ENCODE measurements at places on chromosomes 13 and 19.

GRCh38 chr19:54191011-54191810 lies at the start of gene TSEN34:
TSS of gene TSEN34 (plus strand) at chr19:54191308. CDS start at chr19:54191365, 57 bp downstream.
- DNase-seq = peak; percentile 83

- no peak for DNase-seq
Observed at GRCh38 chr19:55014714-55015113, 23.4 kb downstream of the GP6 start.

GRCh38 chr19:14563989-14564651 lies 7.7 kb downstream of the NDUFB7 start:
- DNase-seq = no peak

GRCh38 chr19:14333101-14333871 lies 48.0 kb upstream of the ADGRE5 start:
- DNase-seq = no peak

DNA sequence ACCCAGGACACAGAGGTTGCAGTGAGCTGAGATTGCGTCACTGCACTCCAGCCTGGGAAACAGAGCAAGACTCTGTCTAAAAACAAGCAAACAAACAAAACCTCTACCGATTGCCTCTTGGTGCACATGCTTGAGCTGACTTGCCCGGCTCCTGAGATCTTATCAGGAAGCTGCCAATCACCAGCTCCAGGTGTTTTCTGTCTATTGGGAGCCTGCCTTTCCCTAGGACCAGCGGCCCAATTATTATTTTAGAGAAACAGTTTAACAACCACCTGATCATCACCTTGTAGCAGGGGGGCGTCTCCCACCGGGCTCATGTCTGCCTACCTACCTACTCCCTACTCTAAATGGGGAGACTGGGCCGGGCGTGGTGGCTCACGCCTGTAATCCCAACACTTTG lies 10.8 kb downstream of the CLEC4M start:
- peak; percentile 67 for DNase-seq

- DNase-seq = no peak
Observed at GRCh38 chr19:38440592-38440991, 7.1 kb downstream of the RYR1 start.

DNA sequence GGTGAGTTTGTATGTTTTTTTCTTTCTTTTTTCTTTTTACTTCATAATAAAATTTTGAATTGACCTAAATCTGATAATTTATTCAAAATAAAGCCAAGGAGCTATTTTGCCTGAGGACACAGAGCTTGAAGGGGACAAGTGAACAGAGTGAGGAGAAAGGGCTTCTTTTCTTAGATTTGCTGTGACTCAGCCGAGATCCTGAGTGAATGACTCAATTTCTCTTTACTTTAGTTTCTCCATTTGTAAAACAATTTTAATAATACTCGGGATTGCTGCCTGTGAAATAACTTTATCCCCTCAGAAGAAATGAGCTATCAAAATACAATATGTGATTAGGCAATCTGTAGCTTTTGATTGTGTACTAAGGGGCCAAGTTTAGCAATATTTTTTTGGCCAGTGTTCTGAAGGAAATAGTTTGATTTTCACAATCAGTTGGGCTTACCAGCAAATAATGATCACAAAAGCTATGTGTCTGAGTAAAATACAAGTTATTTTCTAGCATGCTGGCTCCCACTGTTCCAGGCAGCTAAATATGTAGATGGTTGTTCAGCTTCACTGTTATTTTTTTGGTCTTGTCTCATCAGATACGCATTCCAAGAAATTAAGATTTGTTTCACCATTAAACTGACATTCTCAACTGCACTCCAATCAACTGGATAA lies 437.5 kb downstream of the FGF9 start:
- DNase-seq = no peak

DNA sequence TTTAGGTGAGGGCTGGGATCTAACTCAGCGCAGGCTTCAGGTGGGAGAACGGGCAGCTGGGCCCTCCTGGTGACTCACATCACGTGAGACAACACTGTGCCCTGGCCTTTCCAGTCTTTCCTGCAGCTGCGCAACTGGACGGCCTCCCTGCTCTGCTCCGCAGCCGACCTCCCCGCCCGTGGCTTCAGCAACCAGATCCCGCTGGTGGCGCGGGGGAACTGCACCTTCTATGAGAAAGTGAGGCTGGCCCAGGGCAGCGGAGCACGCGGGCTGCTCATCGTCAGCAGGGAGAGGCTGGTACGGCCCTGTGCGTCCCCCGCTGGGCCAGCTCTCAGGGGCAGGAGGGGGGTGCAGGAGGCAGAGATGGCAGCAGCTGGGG lies 8.8 kb downstream of the SPPL2B start:
- DNase-seq = peak; percentile 14

DNA sequence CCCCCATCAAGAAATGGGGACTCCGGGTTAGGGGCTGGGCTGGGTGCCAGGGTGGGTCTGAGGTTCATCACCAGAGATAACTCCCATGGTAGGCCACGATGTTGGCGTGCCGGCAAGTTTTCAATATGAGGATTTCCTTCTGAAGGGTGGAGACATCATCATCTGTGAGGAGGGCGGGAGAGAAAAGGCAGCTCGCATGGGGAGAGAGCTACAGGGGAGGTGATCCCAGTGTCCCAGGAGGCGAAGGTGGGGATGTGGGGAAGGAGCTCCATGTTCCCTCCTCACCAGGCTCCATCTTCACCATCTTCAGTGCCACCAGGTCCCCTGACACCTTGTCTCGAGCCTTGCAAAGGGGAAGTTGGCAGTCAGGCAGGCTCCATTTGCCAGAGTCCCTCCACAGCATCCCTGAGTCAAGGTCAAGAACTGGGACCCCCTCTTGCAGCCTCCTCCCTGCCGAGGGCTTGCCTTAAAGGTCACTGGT lies 430 bp downstream of the MAP4K1 start:
- no peak for DNase-seq

- no peak for DNase-seq
Observed at GRCh38 chr19:30263830-30264381, 108.3 kb upstream of the ZNF536 start.

GRCh38 chr19:44907613-44908012 lies 2.0 kb downstream of the APOE start:
- DNase-seq = no peak

DNA sequence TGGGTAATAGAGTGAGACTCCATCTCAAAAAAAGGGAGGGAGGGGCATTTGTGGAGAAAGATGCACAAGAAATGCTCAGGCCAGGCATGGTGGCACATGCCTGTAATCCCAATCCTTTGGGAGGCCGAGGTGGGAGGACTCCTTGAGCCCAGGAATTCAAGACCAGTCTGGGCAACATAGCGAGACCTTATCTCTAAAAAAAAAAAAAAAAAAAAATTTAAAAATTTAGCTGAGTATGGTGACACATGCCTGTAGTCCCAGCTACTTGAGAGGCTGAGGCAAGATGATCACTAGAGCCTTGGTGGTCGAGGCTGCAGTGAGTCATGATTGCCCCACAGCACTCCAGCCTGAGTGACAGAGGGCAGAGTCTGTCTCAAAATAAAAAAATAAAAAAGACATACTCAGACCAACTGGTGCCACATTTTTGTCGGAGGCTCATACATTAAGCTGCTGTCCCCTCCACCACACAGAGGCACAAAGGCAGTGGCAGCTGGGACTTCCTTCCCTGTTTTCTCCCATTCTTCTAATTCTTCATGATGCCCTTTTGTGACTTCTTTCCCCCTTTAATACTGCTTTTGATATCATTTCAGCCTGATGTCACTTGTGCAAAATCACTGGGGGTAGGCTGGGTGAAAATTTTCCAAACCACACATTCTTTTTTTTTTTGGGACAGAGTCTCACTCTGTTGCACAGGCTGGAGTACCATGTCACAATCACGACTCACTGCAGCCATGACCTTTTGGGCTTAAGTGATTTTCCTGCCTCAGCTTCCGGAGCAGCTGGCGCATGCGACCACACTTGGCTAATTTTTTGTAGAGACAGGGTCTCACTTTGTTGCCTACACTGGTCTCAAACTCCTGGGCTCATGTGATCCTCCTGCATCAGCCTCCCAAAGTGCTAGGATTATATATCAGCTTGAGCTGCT lies 26.8 kb upstream of the CXCL17 start:
- DNase-seq = no peak

- DNase-seq = peak; percentile 30
Observed at GRCh38 chr19:1312767-1313694, 27.4 kb downstream of the EFNA2 start.

GRCh38 chr19:31340042-31341025 lies 8.9 kb downstream of the TSHZ3 start:
- peak; percentile 18 for DNase-seq

- no peak for DNase-seq
Observed at GRCh38 chr19:20612711-20613316, 47.2 kb upstream of the ZNF737 start.

- peak; percentile 55 for DNase-seq
Observed at GRCh38 chr19:13154241-13154778, 4.1 kb downstream of the IER2 start.

DNA sequence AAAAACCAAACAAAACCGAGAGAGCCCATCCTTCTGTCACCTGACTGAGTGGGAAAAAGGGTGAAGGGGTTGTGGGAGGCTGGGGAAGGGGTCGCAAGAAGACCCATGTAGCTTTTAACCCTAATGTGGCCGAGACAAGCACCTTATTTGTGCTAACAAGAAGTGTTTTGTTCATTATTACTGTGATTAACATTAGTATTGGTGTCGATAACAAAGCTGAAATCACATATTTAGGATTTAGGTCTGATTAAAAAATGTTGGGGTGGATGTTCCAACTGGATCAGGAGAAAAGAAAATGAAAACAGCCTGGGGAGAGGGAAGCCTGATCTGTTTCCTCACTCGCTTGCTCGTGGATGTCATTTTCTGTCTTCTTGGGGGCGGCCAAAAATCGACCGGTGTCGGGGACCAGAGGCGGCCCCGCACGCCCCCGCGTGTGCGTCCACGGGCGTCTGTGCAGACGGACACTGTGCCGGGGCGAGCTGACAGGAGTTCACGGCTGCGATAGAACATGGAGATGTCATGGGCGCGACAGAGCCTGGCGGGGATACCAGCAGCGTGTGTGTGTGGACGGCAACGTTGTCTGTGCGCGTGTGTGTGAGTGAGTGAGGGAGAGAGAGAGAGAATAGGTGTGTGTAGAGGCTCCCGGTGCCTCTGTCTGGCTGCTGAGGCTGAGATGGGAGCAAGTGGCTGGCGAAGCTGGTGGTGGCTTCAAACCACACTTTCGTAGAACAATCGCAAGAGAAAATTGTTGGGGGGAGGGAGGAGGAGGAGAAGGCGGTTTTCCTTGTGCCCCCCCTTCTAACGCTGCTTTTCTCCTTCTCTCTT lies 29.1 kb downstream of the NFIX start:
- peak; percentile 42 for DNase-seq

DNA sequence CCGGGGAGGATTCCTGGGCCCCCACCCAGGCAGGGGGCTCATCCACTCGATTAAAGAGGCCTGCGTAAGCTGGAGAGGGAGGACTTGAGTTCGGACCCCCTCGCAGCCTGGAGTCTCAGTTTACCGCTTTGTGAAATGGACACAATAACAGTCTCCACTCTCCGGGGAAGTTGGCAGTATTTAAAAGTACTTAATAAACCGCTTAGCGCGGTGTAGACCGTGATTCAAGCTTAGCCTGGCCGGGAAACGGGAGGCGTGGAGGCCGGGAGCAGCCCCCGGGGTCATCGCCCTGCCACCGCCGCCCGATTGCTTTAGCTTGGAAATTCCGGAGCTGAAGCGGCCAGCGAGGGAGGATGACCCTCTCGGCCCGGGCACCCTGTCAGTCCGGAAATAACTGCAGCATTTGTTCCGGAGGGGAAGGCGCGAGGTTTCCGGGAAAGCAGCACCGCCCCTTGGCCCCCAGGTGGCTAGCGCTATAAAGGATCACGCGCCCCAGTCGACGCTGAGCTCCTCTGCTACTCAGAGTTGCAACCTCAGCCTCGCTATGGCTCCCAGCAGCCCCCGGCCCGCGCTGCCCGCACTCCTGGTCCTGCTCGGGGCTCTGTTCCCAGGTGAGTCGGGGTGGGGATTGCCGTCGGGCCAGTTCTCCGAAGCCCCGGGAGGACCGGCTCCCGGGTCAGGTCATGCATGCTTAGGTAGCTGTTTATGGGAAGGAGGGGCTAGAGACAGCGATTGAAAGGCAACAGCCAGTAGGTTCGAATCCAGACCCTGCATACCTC lies at the start of gene ICAM1:
Gene ICAM1, plus strand, starts transcription at position 505 of the 779 bp plus-strand sequence. Its CDS starts 40 bp downstream, at position 545.
- peak; percentile 5 for DNase-seq

- DNase-seq = no peak
Observed at GRCh38 chr19:55301459-55302317, 17.9 kb downstream of the BRSK1 start.

- DNase-seq = no peak
Observed at GRCh38 chr19:2219726-2220125, 16.4 kb downstream of the PLEKHJ1 start.

GRCh38 chr13:90896002-90896401 lies 451.5 kb upstream of the MIR17HG start:
- DNase-seq = no peak

GRCh38 chr19:37551129-37551993 lies 43.2 kb downstream of the ZNF571 start:
- DNase-seq = peak; percentile 85

GRCh38 chr13:114064450-114065140 lies 67.8 kb downstream of the RASA3 start:
- no peak for DNase-seq

GRCh38 chr13:27523346-27524073 lies 73.1 kb upstream of the MTIF3 start:
- DNase-seq = no peak

GRCh38 chr19:29634423-29635130 lies 28.5 kb downstream of the POP4 start:
- DNase-seq = no peak

- DNase-seq = no peak
Observed at GRCh38 chr13:19772306-19772705, 10.4 kb downstream of the PSPC1 start.

DNA sequence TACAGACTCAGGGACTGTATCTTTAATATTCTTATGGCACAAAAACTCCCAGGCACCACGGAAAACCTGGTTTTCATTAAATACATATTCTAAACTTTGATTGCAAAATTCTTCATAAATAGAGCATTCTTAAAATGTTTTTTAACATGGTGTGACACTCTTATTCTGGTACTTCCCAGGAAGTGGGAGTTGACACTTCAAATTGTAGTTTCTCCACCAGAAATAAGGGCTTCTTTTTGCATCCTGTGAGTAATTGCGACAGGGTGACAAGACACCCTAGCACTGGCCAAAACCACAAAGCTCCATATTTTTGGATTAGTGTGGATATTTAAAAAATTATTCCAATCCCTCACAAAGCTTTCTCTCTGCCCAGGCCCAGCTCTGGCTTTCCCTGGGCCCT lies 43.6 kb upstream of the MTIF3 start:
- no peak for DNase-seq

- DNase-seq = no peak
Observed at GRCh38 chr19:28489776-28490175, 723.2 kb downstream of the UQCRFS1 start.

DNA sequence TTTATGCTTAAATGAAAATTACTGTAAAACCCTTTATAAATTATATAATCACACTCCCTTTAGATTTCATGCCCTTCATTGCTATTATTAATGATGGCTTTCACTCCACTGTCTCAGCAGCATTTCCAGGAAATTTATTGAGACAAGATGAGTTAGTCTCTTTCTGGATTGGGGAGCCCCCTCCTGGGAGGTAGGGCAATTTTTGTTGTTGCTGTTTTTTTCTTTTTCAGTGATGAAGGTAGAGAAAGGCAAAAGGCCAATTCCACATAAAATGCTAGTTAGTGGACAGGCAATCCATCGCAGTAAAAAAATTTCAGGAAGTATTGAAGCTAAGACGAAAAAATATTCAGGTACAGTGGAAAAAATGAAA lies 80.2 kb downstream of the TEX26 start:
- no peak for DNase-seq
